Melanocyte of skin (primary cell): ENCODE measurements at places on chromosomes 11 and 22. TPM values are rescaled to one million over a fixed set of nuclear protein-coding genes. Genes with fewer than 3 reads are reported as not detected.

Gene CHRDL2
- not detected in 2 replicates for total RNA-seq

Gene CRYBB3
- total RNA-seq = not detected in 2 replicates

Gene MISFA
- 1.3 and 2.9 TPM in 2 replicates for total RNA-seq

Gene TH
- not detected in 2 replicates for total RNA-seq

Gene ALDH3B1
- total RNA-seq = 6.7 and 8.5 TPM in 2 replicates

Gene CEP164
- total RNA-seq = 21.7 and 30.5 TPM in 2 replicates

Gene RASL10A
- not detected in 2 replicates for total RNA-seq

Gene SCGB1A1
- total RNA-seq = not detected in 2 replicates

Gene VSIG10L2
- 0.15 TPM in 1 of 2 replicates, not detected in the other for total RNA-seq

Gene BATF2
- total RNA-seq = 6.5 and 10.7 TPM in 2 replicates

Gene ADSL
- total RNA-seq = 159 and 190 TPM in 2 replicates

Gene PRG3
- not detected in 2 replicates for total RNA-seq

Gene OPCML
- not detected in 2 replicates for total RNA-seq

Gene TBRG1
- total RNA-seq = 27.2 and 28.7 TPM in 2 replicates
